ENCODE measurements at places on chromosomes 3 and 15.

GRCh38 chr15:95937128-95937528, 393.4 kb upstream of the NR2F2 start:
- DNase-seq: no peak

DNA sequence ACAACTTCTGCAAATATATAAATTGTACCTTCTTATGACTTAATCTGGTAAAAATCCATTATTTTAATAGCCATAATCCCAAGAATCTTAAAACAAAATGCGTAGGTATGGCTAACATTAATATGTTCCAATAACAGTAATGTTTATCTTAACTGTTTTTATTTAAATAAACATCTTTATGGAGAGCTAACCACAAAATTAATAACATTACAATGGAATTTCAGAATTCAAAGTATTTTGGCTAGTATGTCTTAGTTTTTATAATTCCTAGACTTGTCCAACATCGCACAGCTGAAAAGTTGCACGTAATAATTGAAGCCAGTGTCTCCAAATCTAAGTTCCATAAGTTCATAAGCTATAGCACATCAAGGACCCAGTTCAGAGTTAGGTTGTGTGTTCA, 47.6 kb downstream of the ANKRD28 start:
- no peak for DNase-seq

DNA sequence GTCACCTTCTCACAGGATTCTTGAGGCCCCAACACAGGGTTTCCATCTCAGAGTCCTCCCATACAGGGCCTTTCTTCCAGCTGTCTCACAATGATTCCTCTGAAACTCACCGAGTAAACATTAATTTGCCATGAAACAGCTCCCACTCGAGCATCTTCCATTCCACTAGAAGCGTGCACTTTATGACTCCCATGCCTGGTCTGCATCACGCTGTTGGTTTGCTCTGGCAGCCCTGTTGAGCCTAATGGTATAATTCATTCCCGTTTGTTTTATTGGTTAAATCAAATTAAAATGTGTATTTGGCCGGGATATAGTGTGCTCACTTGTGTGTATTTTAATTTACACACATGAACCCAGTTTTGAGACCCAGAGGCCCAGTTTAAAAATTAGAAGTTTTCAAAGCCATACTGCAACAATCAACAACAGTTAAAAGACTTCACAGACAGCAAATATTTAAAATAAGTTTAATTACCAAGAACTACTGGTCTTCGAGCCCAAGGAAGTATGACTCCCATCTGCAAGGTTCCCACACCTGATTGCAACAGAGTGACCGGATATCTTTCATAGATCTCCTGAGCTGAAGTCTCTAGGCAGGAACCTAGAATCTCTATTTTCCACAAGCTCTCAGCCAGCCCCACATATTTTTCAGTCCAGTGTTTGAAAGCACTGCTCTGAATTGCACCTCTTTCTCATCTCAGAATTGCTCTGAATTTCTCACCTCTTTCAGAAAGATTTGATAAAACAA, 42.3 kb upstream of the GYG1 start:
- no peak for DNase-seq

GRCh38 chr15:66919421-66919820, 146.0 kb upstream of the SMAD3 start:
- DNase-seq: no peak

- DNase-seq: peak; percentile 21
Observed at GRCh38 chr3:141412087-141412935, 44.0 kb downstream of the ZBTB38 start.

DNA sequence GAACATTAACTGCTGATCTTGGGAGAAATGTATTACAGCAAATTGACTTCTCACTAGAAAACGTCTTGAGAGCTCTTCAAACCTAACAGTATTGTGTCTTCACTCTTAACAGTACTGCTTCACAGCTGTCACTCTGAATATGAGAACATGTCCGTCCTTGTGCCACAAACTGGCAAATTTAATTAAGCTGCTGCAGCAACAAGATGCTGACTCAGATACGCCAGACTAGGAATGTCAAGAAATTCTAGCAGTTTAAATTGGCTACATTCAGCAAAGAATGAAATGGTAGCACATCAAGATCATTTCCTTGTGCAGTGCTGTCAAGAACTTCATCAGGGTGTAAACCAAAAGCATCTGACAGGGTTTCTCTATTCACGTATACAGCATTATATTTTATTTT, 7.6 kb downstream of the ICE2 start:
- DNase-seq: no peak

All from T-helper 9 cell (primary cell).